Eye (tissue), 1 donor: ENCODE measurements at places on chromosomes 7 and 10.
A peak's percentile ranks its signal among the peaks of the same experiment; 100 is the strongest.

GRCh38 chr10:51073453-51074237 lies 642 bp upstream of the PRKG1 start:
- peak; percentile 81 for DNase-seq

GRCh38 chr7:15667991-15668390 lies 18.5 kb downstream of the MEOX2 start:
- no peak for DNase-seq

DNA sequence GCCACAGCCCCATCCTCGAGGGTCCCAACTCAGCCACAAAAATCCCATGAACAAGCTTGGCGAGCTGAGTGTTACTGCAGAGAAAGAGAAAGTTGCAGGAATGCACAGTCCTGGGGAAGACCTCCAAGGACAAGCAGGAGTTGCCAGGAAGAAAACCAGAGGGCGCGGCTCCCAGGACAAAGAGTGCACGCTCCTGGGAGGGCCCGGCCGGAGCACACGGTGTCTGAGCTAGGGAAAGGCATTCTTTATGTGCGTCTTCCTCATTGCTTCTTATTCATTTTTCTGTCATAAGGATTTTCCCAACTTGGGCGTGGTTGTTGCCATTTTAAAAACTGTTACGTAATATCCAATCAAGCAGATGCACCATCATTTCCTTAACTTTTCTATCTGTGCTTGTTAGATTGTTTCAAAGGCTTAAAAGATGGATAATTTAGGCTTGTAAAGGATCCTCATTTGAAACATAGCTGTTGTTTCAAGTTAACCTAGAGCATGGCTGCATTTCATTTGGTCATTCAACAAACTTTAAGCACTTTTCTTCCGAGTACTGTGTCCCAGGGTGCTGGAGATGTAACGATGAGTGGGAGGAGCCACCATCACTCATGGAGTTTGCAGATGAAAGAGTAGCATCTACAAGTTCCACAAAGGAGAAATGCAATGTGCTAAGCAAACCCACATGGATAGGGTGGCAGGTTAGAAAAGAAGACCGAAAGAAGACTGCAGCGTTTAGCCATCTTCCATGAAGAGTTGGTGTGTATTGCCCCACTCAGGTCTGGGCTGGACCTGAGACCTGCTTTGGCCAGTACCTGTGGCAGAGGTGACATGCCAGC lies 5.6 kb upstream of the CNPY1 start:
- DNase-seq: no peak

DNA sequence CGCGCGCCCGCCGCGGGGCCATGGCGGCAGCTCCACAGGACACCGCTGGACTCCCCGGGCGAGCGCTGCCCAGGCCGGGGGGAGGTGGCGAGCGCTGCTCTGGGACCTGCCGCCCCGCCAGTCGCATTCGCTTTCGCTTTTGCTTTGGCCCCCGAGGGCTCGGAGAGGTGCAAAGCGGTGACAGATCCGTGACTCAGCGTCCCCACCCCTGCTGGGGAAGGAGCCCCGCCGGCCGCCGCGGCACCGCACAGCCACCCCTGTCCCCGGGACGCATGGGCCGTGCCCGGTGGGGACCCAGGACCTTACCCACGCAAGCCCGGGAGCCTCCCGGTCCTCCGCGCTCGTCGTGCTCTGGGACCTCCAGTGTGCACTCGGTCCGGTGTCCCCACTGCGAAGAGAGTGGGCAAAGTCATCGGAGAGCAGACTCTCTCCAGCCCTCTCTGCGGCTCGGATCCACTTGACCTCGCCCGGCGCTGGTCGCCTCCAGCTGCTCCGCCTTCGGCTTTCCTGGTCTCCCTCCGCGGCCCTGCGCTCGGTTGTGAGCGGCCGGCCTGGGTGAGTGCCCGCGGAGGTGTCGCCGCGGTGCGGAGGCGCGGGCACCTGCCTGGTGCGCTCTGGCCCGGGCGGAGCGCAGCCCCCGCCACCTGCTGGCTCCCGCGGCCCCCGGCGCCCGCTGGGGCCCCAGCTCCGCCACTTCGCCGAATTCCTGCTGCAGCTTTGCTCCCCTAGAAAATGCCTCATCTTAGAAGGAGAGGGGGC lies at the start of gene IL15RA:
Gene IL15RA, minus strand, starts transcription at position 73 of the 759 bp plus-strand sequence. Its CDS starts 51 bp downstream, at position 22.
- DNase-seq: no peak

DNA sequence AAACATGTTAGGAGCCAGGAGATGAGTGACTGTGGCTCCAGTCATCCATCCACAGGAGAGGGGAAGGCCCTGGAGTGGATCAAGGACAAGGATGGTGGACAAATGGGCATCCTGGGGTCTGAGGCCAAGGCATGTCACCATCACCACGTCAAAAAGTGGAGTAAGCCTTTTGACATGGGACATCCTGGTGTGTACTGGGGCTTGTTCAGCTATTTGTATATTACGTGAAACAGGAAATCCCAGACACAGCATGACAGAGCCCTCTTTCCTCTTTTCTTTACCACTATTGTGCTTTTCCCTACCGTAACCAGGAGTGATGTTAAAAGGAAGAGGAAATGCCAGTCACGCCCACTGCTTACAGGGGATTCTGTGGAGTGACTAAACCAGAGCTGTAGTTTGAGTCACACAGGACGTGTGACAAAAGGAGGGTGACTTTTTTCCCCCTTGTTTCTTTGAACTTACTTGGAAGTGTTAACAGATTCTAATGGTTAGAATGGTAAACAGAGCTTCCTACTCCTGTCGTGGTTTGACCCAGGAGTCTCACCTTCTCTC lies 15.4 kb downstream of the ACSL5 start:
- DNase-seq: no peak

DNA sequence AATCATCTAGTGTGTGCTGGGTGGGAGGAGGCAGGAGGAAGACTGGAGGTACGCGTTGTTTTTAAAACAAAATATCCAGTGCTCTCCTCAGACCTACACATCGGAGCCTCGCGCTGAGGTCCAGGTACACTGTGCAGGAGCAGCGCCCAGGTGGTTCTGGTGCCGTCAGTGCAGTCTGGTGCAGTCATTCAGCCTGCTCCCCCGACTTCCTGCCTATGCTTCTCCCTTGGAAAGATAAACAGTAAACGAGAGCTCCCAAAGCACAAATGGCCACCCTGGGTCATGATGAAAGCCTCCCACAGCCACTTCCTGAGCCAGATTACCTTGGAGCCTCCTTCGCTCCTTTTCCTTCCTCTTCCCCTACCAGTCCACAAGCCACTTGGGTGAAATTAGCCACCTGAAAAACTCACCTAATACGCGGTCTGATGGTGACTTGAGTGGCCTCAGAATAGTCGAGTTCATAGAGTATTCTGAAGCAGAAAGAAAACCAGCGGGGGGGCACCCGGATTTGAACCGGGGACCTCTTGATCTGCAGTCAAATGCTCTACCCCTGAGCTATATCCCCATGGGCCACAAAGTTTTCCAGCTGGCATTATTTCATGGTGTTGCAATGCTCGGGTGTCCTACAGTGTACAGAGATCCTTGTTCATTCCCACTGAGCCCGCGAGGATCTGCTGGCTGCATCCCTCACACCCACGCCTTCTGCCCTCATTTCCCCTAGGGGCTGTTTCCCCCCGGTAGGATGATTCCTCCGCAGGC lies 82.5 kb downstream of the ZNF467 start:
- peak; percentile 14 for DNase-seq

GRCh38 chr10:33112831-33113455 lies 154.9 kb upstream of the ITGB1 start:
- peak; percentile 43 for DNase-seq

DNA sequence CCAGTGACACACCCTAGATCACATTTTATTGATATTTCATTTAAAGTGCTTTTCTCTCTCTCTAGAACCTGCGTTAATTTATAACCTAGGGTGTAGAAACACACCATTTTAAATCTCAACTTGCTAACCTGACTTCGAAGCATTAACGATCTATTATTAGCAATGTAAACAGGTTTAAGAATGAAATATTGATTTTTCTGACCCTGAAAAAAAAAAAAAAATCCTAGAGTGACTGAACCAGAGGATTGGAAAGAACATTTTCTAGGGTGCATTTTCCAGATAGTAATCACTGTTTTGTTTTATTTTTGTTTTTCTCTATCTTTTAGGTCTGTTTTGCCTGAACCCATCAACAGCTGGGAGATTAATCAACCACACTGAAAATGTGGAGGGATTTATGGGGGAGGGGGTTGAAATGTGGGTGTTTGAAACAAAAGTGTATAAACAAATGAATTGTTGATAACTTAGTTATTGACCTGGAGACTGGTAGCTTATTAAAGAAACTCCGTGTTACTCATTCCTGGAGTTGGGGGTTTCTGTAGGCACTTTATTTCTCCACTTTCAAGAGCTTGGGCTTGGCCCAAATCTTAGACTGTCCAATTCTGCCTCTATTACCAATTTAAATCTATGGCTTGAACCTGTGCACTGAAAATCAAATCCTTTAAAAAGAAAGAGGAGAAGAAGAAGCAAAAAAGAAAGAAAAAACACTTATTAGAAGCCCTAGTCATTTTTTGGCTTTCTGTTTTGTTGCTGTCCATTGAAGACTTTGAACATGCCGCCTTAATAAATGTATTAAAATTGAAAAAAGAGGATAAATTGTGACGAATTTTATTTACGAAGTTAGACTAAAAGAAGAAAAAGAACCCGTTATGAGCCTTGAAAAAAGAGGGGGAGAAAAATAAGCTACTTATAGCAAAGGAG lies 2.8 kb downstream of the HOXA2 start:
- DNase-seq: peak; percentile 40

GRCh38 chr7:1967512-1968396 lies 265.0 kb downstream of the MAD1L1 start:
- no peak for DNase-seq

DNA sequence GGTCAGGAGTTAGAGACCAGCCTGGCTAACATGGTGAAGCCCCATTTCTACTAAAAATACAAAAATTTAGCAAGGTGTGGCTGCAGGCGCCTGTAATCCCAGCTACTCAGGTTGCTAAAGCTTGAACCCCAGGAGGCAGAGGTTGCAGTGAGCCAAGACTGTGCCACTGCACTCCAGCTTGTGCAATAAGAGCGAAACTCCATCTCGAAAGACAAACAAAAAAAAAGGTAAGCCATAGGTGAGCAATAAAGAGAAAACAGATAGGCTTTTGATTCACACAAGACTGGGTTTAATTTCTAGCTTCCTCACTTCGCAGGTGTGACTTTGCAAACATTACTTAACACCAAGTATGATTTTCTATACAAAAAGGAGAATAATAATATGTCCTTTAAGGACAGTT lies 72.3 kb upstream of the ACBD5 start:
- no peak for DNase-seq

DNA sequence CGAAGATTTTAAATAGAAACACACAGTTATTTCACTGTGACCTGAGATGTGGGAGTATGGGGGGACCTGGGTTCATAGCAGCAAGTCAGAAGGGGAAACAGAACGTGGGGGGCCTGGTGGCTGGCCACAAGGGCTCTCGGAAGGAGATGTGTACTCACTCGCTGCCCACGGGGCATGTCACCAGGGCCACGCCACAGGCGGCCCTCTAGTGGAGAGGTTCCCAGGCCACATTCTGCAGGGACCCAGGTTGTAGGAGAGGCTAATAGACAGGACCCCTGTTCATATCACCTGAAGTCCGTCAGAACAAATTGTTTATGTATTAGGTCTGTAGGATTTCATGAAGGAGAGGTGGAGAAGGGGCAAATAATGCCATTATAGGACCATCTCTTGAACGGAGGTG lies 25.1 kb upstream of the SVOPL start:
- no peak for DNase-seq

- peak; percentile 97 for DNase-seq
Observed at GRCh38 chr10:102583435-102584417, 60.6 kb upstream of the TRIM8 start.

DNA sequence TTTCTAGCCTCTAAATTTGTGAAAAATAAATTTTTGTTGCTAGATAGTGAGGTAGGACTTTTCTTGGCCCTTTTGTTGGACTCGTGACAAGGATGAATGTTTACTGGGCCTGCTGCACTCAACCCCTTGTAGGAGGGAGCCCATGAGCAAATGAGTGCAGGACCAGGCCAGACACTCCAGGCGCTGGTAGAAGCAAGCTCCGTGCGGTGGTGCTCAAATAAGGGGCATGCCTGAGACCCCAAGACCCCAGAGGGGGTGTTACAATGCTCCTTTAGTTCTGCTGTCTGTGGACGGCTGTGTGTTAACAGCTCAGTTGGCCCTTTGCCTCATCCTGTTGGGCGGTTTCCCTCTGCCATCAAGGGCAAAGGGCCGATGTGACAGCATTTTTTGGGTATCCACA lies 1195.3 kb upstream of the PHF14 start:
- no peak for DNase-seq

- DNase-seq: no peak
Observed at GRCh38 chr7:122577449-122578003, 121.4 kb downstream of the RNF133 start.

- no peak for DNase-seq
Observed at GRCh38 chr10:178723-179122, 43.5 kb downstream of the ZMYND11 start.

- DNase-seq: no peak
Observed at GRCh38 chr10:71562904-71563303, 156.7 kb downstream of the C10orf105 start.

DNA sequence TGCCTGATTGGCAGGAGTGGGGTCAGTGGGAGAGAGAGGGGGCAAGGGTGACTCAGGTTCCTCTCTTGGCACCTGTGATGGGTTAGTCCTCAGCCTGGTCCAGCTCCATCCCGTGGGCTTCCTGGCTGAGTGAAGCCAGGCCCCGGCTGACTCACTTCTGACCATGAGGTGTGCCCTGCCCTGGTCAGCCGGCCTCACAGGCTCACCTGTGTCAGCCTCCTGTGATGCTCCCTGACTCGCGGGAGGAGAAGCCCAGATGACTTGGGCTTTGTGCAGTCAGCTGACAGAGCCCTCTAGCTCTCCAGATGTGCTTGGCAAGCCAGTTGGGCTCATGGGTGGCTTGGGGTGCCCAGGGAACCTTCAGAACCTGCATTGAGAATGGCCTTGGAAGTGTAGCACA lies 16.0 kb upstream of the PPIF start:
- no peak for DNase-seq
